ENCODE measurements at places on chromosomes 7 and 10.

GRCh38 chr7:117169907-117170306 lies 153.0 kb downstream of the WNT2 start:
- DNase-seq = no peak

DNA sequence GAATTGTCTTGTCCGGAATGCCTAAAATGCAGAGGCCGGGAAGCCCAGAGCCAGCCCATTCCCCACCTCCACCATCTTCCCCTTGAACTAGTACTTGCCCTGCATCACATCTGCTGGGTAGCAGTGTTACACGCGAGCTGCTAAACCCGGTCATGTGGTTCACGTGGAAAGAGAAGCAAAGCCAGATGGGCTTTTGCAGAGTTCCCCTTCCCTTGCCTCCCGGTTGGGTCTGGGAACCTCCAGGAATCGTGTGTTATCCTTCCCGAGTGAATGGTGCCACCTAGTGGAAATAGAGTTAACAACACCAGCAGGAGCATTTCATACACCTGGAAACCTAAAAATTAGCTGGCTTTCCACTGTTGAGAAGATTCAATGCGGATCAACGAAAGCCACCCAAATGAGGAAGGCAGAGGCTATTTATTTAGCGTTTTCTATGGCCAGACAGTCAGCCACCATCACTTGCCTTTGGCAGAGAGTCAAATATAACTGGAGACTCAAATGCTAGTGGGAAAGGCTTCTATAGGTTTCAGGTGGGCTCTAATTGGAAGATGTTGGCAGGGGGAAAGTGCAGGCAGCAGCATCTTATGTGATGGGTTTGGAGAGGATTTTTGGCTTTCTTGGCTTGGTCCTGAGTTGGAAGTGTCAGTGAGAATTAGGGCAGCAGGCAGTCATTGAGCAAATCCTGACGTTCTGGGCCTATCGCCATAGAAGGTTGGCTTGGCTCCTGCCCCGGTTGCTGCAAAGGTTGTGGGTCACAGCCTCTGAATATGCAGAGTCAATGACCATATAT lies 12.9 kb upstream of the DENND2A start:
- DNase-seq = no peak

GRCh38 chr7:28704706-28705105 lies 253.4 kb downstream of the TRIL start:
- no peak for DNase-seq

DNA sequence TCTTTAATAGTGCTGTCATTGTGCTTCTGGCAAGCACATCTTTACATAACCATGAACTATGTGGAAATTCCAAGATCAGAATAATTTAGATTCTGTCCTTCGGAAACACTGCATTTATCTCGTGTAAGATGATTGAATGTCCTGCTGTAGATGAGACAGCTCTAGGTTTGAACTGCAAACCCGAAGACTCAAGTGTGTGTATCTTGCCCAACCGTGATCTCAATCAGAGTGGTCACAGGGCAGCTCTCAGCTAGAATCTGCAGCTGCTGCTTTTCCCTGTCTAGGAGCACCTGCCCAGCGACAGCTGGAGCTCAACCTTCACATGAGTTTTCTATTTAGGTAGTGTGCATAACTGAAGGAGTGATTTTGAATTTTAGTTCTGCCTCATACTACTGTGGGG lies 17.5 kb upstream of the KIF20B start:
- DNase-seq = no peak

DNA sequence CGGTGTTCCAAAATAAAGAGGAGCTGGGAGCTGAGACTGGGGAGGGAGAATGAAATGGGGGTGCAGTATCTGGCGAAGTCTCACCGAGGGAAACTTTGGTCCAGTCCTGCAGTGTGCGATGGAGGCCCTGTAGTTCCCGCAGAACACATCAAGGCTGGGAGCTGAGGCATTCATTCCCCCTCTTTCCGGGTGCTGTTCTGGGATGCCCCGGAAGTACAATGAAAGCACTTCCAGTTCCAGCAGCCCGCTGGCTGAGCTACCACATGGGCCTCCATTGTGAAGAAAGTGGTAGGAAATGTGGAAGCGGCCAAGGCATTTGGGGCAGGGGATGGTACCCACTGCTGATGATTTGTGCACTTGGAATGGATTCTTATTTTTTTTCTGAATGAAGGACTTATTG lies 560.7 kb downstream of the GLRX3 start:
- DNase-seq = no peak

DNA sequence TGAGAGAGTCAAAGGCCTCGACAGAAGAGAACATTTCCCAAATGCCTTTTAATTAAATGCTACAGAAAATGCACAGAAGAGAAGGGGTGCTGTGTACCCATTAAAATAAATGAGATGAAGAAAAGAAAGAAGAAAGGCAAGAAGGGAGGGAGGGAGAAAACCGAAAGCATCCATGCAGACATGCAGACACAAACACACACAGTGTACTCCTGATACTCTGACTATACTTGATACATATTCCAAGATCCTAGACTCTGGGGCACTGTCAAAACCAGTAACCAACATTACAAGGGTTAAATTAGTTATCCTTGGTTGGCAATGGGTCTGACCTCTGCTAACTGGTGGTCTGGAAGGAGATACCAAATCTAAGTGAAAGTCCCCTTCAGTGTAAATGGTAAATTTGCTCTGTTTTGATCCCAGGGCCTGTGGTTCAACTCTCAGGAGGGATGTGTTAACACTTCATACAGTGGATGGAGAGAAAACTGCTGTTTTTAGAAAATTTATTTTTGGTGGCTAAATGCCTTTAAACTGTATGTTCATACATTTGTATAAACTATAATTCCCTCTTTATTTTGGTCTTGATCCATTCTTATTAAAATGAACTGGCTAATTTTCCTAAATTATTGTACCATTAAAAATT lies 241.3 kb downstream of the GLI3 start:
- no peak for DNase-seq

DNA sequence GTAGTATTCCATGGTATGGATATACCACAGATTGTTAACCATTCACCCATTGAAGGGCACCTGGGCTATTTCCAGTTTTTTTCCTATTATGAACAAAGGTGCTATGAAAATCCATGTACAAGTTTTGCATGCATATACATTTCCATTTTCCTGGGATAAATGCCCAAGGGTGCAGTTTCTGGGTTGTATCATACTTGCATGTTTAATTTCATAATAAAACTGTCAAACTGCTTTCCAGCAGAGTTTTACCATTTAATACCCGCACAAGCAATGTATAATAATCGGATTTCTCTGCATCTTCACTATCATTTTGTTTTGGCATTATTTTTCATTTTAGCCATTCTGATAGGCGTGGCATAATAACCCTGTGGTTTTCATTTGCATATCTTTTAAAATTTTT lies 154.3 kb upstream of the CXCL12 start:
- DNase-seq = no peak

DNA sequence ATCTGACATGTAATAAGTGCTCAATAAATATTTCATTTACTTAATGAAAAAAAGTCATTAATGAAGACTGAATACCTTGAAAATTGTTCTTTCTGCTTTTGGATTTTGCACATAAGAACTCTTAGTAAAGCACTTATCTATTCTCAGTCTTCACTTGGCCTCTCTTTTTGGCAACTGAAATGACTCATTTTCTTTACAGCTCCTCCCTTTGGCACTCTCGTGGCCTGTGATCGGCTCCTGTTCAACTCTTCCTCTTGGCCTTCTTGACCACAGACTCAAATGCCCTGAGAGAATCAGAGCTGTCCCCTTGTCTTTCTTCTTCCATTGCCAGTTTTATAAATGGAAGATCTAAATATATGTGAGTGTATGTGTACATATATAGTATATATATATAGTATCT lies 54.2 kb downstream of the FOXP2 start:
- no peak for DNase-seq

- DNase-seq = no peak
Observed at GRCh38 chr7:134925766-134926165, 60.5 kb upstream of the AGBL3 start.

- no peak for DNase-seq
Observed at GRCh38 chr10:71046747-71047146, 158.4 kb upstream of the PCBD1 start.

DNA sequence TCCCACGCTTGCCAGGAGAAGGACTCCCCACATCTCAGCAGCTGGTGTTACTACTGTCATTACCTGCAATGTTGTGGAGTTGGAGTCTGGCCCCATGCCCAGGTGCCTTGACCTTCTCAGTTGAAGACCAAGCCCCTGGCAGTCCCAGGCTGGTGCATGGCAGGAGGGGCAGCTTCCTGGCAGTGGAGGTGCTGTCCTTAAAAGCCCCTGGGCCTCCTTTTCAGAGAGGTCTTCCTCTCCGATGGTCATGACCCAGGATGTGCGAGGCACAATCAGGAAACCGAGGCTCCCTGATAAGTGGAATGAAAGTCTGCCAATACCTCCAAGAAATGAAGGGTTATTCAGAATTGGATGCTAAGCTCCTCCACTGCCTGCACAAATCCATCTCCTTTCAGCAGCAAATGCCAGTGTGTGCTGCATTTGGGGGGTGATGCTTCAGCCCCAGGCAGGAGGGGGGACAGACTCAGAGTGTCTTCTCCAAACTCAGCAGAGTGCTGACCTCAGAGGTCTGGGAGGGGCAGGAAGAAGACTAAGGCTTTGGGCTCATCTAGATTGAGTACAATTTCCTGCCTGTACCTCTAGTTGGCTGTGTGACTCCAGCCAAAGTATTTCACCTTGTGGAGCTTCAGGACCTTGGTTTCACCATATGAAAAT lies 97.0 kb upstream of the DDC start:
- peak; percentile 27 for DNase-seq
